ENCODE measurements at places on chromosomes 11 and 22.

- no peak for DNase-seq
Observed at GRCh38 chr11:91686281-91686680, 538.3 kb upstream of the FAT3 start.

DNA sequence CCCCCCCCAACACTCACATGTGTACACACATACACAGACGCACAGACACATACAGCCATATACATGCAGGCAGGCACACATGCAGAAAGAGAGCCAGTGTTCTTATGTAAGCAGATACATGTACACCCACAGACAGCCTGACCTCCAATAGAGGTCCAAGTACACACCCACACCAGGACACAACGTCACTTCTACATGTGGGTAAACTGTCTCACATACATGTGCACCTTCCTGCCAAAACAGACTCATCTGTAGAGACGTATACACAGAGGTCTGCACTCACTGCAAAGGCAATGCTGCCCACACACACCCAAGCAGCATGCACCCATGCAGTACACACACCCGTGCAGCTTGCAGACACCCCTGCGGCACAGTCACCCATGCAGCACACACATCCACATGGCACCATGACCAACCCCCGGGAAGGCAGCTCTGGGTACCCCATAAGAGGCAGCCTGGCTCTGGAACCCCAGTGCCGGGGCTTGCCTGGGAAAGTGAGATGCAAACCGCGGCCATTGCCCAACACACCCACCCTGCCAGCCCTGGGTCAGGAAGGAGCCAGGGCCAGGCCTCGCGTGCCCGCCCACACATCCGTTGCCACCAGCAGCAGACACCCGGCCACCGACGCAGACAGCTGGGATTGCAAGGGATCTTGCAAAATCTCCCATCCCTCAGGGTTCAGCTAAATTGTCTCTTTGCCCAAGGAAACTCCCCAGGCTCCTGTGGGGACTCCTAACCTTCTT lies 10.1 kb downstream of the CASTOR1 start:
- DNase-seq = no peak

DNA sequence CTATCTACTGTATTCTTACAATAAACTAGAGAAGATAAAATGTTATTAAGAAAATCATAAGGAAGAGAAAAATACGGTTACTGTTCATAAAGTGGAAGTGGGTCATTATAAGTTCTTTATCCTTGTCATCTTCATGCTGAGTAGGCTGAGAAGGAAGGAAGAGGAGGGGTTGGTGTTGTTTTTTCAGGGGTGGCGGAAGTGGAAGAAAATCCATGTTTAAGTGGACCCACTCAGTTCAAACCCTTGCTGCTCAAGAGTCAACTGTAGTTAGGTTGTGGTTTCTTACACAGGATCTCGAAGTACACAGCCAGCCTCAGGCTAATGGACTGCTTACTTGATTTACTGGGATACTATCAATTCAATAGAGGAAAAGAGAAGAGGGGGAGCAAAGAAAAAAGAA lies 63.1 kb downstream of the PIWIL4 start:
- DNase-seq = no peak

DNA sequence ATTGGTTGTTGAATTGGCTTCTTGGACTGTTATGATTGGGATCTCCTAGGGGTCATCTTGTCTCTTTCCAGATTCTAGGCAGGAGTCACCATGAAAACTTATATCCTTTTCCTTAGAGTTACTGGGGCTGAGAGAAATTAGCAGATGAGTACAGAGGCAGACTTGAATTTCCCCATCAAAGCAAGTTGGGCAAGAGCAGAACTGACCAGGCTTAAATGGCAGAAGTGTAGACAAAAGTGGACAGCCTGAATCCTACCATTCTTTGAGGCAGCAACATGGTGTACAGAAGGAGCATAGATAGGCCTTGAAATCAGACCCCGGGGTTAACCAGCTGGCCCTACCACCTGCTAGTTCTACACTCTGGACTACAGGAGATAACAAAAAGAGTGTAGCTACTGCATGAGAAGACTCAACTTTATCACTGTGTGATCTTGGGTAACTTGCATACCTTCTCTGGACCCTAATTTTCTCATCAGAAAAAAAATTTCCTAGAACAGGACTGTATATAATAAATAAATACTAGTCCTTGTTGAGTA lies 427.4 kb upstream of the CADM1 start:
- DNase-seq = peak; percentile 51

- no peak for DNase-seq
Observed at GRCh38 chr11:74611369-74611861, 19.0 kb downstream of the POLD3 start.

DNA sequence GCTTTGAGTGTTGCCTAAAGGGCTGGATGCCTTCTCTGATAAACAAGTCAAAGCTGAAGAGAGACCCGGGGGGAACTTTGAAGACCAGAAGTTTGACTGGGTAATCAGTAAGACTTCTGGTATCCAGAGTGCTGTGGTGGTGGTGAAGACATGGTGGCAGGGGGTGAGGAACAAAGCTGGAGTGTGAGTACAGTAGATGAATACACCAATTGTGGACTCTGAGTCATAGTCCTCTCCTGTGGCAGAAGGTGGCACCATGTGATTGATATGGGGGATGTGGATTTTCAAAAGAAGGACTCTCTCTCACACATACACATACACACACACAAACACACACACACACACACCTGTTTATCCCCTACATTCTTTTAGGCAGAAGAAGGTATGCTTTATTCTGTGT lies 12.3 kb downstream of the MS4A6A start:
- no peak for DNase-seq

- peak; percentile 95 for DNase-seq
Observed at GRCh38 chr11:73325036-73325981, 17.2 kb downstream of the ARHGEF17 start.

- DNase-seq = peak; percentile 75
Observed at GRCh38 chr11:46896719-46897406, 21.5 kb downstream of the LRP4 start.

DNA sequence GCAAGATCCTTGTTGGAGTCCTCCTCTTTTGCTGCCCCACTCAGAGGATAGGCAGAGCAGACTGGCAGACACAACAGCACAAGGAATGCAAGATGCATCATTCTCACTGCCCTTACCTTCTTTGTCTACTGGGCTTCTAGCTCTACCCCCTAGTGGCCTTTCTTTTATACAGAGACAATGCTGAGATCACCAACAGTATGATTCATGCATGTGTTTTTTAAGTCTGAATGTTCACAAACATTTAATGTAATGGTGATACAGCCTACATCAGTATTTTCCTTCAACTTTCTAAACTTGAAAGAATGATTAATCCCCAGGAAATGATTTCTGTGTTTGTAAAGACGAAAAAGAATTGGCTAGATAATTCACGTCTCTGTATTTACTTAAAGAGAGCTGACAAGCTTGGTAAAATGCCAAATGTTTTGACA lies at the start of gene MMP10:
TSS of gene MMP10 (minus strand) at position 138 of the 428 bp plus-strand sequence. CDS start at position 101, 37 bp downstream.
- no peak for DNase-seq

- DNase-seq = no peak
Observed at GRCh38 chr11:6618117-6619003, 862 bp downstream of the TPP1 start.

DNA sequence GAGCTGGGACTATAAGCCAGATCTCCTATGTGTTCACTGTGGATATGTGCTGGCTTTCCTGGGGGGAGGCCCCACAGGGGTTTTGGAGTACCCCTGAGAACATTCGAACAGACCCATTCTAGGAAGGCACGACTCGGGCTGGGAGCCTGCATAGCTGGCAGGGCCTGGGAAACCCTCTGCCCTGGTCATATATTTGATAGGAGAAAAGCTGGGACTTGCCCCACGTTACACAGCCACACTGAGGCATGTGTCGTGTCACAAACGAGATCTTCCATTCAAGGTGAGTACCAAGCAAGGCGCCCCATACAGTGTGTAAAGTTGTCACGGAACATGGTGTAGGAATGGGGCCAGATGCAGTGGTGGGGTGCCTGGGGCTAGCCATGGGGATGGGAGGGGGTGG lies 11.2 kb downstream of the MYO7A start:
- DNase-seq = no peak

- DNase-seq = no peak
Observed at GRCh38 chr11:60864856-60865513, 2.4 kb upstream of the ZP1 start.

GRCh38 chr11:78451371-78452150 lies 33.9 kb upstream of the GAB2 start:
- DNase-seq = no peak

GRCh38 chr11:86624366-86624765 lies 48.0 kb downstream of the ME3 start:
- no peak for DNase-seq

- DNase-seq = no peak
Observed at GRCh38 chr11:128837627-128838026, 29.5 kb downstream of the KCNJ1 start.

- DNase-seq = no peak
Observed at GRCh38 chr11:13761716-13762115, 93.2 kb downstream of the FAR1 start.

DNA sequence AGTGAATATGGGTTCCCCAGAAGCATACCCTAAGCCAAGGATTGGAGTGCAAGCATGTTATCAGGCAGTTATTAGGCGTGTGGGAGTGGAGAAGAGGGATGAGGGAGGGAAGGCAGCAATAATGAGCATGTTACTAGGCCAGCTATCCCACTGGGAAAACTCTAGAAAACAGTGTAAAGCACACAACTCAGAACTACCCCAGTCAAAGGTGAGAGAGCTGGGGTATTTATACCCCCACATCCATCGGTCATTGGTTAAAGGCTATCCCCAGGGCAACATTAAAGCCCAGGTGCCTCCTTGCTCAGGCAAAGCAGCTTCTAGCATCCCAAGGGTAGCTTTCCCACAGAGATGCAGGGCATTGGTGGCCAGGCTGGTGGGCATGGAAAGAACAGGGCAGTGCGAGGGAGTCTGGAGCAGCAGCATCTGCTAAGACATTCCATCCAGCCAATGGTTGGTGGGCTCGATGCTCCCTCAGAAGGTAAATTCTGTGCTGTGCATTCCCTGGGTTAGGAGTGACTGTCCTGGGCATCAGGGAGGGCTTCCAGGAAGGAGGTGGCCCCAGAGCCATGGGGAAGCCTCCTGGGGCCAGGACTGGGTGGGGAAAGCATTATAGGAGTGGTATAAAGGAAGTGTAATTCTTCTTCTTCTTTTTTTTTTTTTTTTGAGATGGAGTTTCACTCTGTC lies 21.1 kb upstream of the LRRC10B start:
- DNase-seq = no peak

- DNase-seq = no peak
Observed at GRCh38 chr22:48464246-48464645, 1363.4 kb downstream of the BRD1 start.

DNA sequence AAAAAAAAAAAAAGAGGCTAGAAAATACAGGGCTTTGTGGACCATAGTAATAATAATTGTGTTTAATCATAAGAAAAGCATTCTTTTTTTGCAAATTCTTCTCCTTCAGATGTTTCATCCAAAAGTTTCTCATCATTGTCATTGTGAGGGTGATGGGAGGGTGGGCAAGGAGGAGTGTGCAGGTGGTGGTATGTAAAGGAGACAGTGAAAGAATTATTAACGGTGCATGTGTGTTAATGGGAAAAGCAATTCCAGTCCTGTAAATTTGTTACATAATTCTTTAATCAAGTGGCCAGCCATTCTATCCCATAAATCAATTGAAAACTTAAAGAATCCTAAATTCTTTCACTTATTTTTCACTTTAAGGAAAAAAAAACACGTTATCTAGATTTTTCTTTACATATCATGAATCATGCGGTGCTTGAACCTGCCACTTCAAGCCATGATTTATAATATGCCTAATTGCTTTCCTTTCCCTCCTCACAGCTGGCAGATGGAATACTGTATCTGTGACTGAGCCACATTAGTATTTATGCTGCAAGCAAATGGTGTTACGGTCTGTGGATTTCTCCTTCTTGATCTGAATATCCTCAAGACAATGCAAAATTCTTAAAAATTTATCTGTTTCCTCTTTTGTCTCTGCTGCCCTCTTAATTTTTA lies 318.5 kb downstream of the JRKL start:
- peak; percentile 75 for DNase-seq

DNA sequence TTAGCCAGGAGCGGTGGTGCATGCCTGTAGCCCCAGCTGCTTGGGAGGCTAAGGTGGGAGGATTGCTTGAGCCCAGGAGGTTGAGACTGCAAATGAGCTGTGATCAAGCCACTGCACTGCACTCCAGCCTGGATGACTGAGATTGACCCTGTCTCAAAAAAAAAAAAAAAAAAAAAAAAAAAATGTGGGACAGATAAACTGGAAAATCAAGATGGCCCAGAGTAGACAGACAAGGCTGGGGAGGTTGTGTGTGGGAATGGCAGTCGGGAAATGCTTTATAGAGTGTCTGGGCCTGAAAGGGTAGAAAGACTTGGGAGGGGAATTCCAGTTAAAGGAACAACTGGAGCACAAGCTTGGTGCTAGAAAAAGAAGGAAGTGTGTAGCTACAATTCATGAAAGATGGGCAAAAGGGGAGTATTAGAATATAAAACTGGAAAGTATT lies 18.2 kb upstream of the WDR74 start:
- peak; percentile 20 for DNase-seq

- no peak for DNase-seq
Observed at GRCh38 chr22:29060251-29060869, 1.3 kb downstream of the C22orf31 start.

DNA sequence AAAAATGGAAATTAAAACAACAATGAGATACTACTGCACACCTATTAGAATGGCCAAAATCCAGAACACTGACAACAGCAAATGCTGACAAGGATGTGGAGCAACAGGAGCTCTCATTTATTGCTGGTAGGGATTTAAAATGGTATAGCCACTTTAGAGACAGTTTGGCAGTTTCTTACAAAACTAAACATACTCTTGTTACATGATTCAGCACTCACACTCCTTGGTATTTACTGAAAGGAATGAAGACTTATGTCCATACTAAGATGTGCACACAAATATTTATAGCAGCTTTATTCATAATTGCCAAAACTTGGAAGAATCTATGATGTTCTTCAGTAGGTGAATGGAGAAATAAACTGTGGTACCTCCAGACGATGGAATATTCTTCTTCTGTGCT lies 40.8 kb downstream of the PGM2L1 start:
- DNase-seq = no peak

- no peak for DNase-seq
Observed at GRCh38 chr22:42855721-42856120, 1.4 kb downstream of the ARFGAP3 start.

Measured in NCI-H524 (cell line).